Left lobe of liver (tissue), 2 donors: ENCODE measurements at places on chromosomes 6 and 20. TPM values are rescaled to one million over a fixed set of nuclear protein-coding genes. Genes with fewer than 3 reads are reported as not detected.

DNA sequence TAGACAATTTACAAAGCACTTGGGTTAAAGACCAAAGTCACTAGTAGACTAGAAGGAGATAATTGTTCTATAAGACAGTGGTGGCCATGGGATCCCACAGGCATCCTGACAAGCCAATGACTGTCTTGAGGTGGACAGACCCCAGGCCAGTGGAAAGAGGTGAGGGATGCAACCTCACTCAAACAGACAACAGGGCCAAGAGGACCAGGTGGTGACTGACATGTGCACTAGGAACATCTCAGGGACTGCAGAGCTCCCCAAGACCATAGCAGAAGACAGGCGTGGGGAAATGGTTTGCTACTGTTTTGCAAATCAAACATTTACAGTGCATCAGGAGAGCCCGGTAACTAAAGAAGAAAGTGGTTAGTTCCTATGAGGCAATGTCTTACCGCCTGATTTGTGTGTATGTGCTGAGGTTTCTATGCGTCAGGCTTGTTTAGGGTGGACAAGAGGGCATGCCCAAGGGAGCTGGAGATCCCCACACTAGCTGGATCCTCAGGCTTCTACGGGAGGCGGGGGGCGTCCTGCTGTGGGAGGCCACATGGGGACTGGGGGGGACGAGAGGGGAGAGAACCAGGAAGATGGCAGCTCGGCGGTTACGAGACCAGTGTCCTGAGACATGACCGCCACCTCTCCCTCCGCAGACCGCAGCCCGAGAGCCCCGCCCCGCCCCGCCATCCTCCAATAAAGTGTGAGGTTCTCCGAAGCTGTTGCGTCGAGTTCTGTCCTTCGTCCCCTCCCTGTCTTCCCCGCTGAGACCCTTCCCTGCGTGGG, 623 bp upstream of the MRPS26 start:
- DNase-seq = no peak

GRCh38 chr6:111231090-111231459, 143.8 kb downstream of the SLC16A10 start:
- no peak for DNase-seq

- peak; percentile 19 for DNase-seq
Observed at GRCh38 chr20:36313476-36313875, 7.3 kb downstream of the DLGAP4 start.

- DNase-seq = no peak
Observed at GRCh38 chr20:40949346-40949745, 79.3 kb upstream of the TOP1 start.

GRCh38 chr6:80276861-80277260, 170.4 kb downstream of the BCKDHB start:
- DNase-seq = no peak

Gene SLC17A3
- 10.4 TPM for total RNA-seq

Gene GRIK2
- total RNA-seq = 0.10 TPM

DNA sequence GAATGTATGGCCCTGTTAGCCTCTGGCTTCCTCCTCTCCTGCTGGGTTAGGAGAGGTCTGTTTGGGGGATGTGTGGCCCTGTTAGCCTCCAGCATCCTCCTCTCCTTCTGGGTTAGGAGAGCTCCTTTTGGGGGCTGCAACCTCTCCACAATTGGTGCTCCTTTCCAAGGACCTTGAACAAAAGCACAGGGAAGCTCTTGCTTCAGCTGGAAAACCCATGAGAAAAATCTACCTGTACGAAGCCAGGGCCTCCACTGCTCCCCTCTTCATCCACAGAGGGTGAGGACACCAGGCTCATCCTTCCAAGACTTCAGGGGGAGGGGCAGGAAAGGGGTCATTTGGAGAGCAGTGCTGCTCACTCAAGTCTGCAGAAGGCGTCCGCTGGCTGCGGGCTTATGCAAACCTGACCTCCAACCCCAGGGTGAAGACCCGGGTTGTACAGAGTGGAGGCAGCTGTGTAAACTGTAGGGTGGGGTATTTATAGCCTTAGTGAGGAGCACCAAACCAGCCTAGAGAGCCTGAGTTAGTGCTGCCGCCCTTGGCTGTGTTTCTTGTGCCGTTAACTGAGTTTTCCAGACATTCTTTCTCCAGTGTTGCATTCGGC, 62.1 kb downstream of the SLC24A3 start:
- peak; percentile 53 for DNase-seq

Gene PRL
- total RNA-seq = not detected

DNA sequence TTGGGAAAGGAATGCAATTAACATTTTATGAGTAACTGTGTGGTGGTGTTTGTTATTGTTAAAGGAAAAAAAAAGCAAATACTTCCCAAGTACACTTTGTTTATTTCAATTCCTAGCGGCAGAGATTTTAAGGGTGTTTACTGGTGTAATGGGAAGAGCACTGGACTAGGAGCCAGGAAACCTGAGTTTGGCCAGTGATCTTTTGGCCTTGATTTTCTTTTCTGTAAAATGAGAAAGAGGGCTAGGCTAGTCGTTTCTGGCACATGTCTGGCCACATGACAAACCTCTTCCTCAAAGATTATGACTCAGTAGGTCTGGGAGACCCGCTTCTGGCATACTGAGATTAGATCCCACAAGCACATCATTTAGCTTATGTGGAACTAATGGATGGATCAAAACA, 428.1 kb upstream of the NOX3 start:
- DNase-seq = no peak

DNA sequence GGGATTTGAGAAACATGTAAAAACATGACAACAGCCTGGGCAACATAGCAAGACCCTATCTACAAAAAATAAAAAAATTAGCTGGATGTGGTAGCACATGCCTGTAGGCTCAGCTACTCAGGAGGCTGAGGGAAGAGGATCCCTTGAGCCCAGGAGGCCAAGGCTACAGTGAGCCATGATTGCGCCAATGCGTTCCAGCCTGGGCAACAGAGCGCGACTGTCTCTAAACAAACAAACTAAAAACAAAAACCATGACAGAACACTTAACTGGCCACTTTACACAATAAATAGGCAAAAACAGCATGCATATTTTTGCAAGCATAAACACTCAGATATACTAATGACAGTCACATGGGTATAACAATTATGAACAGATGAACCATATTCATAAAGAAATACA, 60.0 kb downstream of the SYTL3 start:
- DNase-seq = no peak

GRCh38 chr6:117459204-117459944, 23.1 kb upstream of the DCBLD1 start:
- DNase-seq = no peak

- DNase-seq = no peak
Observed at GRCh38 chr6:41418741-41419140, 83.3 kb downstream of the NCR2 start.

- no peak for DNase-seq
Observed at GRCh38 chr6:24274441-24275083, 83.3 kb downstream of the DCDC2 start.

DNA sequence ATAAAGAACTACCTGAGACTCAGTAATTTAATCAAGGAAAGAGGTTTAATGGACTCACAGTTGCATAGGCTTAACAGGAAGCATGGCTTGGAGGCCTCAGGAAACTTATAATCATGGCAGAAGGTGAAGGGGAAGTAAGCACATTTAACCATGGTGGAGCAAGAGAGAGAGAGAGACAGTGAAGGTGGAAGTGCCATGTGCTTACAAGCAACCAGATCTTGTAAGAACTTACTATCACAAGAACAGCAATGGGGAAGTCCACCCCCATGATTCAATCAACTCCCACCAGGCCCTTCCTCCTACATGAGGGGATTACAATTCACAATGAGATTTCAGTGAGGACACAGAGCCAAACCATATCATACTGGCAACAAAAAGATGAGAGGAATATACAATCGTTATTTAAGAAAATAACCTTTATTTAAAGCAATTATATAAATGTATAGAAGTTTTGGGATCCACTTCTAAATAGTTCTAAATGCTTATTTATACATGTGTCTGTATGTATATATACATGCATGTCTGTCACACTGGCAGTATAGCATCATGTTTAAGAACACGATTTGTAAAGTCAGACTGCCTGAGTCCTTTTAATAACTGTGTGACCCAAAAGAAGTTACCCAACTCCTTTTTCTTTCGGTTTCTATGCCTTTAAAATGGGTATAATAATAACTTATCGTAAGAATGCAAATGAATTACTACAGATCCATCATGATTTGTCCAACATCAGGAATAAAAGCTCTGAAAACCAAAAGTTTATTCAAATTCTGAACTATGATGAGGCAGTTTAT, 255.7 kb upstream of the THEMIS start:
- no peak for DNase-seq

- DNase-seq = no peak
Observed at GRCh38 chr20:1654996-1655395, 2.6 kb downstream of the SIRPG start.

GRCh38 chr20:13898012-13898612, 92.3 kb downstream of the SEL1L2 start:
- no peak for DNase-seq

DNA sequence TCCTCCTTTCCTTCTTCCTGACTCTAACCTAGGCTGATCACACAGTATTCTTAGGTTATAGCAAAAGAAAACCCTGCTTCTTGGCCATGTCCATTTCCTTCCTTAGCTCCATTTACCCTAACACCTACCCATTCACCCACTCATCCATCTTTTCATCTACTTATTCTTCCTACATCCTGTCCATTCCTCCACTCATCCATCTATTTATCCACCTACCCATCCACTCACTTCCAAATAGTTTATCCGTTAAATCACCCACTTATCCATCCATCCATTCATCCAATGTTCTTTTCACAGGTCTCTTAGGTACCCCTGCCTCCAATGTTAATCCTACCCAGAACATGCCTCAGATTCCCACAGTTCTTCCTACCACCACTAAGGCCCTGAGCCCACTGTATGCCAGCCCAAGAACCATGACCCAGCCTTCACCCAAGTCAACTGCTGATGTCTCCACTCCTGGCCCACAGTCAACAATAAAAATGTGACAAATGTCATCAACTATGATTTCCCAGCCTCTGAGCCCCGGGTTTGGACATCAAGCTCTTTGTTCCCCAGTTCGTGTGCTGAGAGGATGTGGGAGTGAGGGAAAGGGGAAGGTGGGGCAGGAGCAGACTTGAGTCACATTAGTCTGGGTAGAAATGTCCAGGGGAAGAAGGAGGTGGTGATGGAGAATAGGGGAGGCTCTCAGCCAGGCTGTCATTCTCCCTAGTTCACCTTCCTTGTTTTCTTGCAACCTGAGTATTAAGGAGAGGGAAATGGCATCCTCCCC, 24.4 kb downstream of the TREML4 start:
- DNase-seq = peak; percentile 22

- DNase-seq = no peak
Observed at GRCh38 chr6:168525114-168525513, 84.1 kb downstream of the SMOC2 start.

Gene PROKR2
- not detected for total RNA-seq

DNA sequence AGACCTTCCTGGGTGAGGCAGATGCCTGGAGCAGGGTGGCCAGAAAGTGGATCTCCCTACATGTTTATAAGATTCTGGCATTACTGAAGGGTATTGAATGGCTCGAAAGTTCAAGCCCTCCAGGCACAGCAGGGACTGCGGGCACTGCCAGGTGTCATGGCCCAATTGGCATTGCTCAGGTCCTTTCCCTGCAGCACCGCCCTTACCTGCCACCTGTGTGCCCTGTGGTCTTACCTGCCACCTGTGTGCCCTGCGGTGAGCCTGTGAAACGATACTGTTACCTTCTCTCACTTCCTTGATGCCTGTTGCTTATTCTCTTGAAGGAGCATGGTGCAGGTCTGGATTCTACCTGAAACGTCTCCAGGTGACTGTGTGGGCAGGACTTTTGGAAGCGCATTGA, 32.2 kb downstream of the SMOC2 start:
- DNase-seq = no peak

Gene C6orf163
- 1.2 TPM for total RNA-seq

DNA sequence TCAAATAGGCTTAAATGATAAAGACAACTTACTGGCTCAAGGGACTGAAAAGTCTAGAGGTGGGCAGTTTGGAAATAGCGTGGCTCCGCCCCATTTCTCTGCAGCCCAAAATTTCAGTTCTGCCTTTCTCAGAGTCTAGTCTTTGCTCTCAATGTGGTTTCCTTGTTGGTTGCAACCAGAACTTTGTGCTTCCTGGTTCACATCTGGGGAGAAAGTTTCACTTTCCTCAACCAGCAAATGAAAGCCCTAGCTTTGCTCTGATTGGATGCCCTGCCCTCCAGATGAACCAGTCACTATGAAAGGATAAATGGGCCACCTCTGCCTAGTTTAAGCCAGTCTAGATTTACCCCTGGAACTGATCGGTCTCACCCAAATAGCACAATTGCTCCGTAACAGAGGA, 14.9 kb downstream of the SYCP2L start:
- no peak for DNase-seq

Gene BTN1A1
- not detected for total RNA-seq

DNA sequence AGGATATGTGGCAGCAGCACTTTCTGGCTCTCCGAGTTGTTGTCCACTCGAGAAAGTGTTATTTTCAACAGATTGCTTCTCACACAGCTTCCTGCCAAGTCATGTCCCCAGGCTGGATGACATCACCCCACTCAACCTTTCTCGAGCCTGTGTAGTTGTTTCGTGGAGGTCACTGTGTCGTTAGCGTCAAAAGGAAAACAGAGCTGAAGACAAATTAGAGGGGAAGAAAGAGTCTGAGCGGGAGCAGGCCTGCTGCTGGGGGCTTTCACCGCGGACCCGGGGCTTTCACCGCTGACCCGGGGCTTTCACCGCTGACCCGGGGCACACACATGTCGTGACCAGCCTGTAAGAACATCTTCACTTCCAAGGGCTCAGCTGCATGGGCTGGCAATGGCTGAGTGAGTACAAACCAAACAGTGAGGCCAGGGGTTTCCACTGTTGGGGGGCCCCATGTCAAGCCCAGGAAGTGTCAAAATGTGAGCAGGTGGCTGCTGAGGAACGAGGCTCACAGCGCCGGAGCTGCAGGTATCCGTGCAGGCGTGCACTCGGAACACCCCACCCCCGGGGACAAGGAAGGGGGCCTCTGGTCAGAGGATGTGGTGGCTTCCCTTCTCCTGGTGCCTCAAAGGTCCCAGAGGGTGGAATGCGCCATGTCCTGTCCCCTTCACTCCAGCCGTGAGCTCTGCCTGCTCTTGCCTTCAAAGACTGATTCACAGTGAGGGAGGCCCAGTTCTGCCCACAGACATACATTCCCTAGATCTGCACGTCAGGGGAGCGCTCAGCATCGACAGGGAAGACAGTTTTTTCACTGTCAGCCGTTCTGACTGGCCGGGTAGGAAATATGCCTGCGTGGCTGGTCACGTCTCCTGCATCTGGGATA, 365.9 kb downstream of the TAF4 start:
- DNase-seq = no peak

Gene OPRL1
- total RNA-seq = 0.15 TPM

Gene CST1
- total RNA-seq = not detected

DNA sequence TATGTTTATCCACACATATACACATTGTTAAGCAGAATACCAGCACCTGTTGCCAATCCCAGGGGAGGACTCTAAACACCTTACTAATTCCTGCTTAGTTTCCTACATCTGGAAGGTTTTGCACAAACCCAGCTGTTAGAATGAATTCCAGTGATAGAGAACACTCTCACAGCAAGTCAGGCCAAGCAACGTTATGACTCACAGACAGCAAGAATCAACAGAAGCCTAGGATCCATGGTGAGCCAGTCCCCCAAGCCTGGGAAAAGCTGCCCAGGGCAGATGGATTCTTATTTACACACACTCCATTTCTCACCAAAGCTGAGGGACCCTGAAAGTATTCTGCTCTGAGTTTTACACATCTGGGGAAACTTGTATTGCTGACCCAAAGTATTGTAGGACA, 291.7 kb downstream of the SLC35F1 start:
- DNase-seq = no peak
